ENCODE measurements at places on chromosomes 7 and 10.

DNA sequence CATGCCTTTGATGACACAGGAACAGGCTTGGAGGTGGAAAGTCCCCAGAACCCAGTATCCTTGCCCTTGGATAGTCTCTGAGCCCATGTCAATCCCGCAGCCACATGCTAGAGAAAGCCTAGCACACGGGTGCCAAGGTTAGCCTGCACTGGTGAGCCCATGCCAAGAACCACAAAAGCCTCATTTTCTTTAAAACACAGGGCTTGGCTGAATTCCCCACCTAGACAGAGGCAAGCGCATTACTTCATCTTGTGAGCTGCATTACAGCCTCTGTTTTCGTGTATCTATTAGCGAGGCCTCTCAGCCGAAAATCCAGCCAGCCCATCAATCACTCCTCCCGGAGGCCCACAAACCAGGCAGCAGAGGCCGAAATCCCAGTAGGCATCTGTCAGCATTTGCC is 314.9 kb upstream of the AUTS2 start:
- no peak for DNase-seq

GRCh38 chr7:130960208-130960988 is 226.4 kb upstream of the KLF14 start:
- DNase-seq = peak; percentile 26

- DNase-seq = peak; percentile 52
Measured at GRCh38 chr7:151459726-151460473, 20.0 kb upstream of the CRYGN start.

- DNase-seq = no peak
Measured at GRCh38 chr10:92662848-92663247, 26.9 kb upstream of the HHEX start.
